ENCODE measurements at places on chromosomes 5 and 9.

- no peak for DNase-seq
Measured at GRCh38 chr5:59116231-59116865, 533.5 kb downstream of the RAB3C start.

- no peak for DNase-seq
Measured at GRCh38 chr5:36682499-36682898, 76.1 kb downstream of the SLC1A3 start.

DNA sequence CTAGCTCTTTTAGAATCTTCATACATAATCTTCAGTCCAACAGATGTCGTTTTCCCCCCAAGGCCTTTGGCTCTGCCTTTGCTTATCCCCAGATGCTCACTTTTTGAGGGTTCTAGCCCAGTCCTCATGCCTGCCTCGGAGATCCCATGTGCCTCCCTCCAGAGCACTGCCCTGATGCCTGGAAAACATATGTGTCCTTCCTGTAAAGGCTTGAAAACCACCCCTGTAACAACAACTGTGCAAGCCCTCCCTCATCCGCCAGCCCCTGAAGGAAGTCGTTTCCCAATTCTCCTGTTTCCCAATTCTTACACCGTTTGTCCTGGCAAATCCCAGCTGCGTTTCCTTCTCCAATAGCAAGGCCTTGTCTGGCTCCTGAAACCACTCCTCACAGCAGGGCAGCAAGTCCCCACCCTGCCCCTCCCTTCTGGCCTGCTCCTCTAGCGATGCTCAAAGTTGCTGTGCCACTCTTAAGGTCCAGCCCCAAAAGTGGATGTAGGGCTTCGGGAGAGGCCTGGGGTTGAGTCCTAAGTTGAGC, 52.2 kb downstream of the SLC36A1 start:
- DNase-seq: no peak

GRCh38 chr5:57495285-57496086, 12.9 kb upstream of the ACTBL2 start:
- DNase-seq: peak; percentile 21

- no peak for DNase-seq
Measured at GRCh38 chr5:153964191-153964879, 74.4 kb downstream of the FAM114A2 start.

DNA sequence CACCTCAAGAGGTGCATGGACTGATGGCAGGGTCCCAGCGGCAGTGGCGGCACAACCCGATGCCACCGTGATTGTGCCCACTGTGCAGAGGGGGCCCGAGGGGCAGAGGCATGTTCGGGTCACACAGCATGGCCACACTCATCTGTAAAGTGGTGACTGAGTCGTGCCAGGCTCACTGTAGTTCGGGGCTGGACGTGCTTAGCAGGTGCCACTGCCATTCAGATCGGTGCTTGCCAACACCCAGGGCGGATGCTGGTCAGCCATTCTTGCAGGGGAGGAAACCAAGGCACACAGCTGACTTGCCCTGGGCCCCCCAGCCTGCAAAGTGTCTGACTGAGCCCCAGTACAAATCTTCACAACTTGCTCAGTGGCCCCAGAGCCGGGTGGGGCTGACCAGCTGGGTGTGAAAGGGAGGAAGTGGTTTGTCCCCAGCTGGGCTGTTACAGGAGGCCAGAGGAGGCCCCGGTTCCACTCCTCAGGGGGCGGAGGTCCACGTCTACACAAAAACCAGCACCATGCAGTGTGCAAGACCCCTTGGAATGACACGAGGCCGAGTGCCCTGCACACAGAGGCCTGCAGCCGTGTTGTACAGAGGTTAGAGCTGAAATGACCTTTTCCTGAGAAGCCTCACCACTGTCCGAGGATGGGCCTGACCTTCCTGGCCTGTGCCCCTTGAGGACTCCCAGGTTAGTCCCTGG, 17.9 kb downstream of the FGD3 start:
- peak; percentile 49 for DNase-seq

DNA sequence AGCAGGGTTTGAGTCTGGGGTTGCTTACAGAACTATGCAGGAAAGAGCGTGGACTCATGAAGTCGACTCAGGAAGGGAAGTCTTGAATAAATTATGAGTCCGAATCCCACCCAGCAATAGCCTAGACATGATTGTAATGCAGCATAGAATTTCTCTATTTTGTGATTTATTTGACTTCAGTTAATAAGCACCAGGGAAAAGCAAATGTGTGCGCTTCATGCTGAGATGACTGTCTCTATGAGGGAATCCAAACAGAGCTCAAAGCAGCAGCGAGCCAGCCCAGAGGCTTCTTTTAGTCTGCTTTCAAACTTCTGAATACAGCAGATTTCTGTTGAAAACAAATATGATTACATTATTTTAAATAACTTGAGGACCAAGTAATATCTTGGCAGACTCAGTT, 188.0 kb downstream of the SEMA6A start:
- no peak for DNase-seq

DNA sequence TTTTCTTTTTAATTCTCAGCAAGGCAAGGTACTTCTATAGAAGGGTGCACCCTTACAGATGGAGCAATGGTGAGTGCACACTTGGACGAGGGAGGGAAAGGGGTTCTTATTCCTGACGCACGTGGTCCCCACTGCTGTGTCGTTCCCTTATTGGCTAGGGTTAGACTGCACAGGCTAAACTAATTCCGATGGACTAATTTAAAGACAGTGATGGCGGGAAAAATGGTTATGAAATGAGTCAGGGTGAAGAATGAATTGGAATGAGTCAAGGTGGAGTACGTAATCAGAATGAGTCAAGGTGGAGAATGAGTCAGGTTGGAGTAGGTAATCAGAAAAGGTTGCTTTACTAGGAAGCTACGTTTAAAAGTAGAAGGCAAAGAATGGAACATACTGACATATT, 2.1 kb upstream of the HMGCS1 start:
- DNase-seq: no peak

DNA sequence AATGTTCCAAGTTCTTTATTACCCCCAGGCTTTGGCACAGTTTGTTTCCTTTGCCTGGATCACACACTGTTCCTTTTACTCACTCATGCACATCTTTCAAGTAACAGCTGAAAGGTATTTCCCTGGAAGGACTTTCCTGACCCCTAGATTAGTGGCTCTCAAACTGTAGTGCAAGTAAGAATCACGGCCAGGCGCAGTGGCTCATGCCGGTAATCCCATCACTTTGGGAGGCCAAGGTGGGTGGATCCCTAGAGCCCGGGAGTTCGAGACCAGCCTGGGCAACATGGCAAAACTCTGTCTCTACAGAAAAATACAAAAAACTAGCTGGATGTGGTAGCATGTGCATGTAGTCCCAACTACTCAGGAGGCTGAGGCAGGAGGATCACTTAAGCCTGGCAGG, 19.1 kb upstream of the DELE1 start:
- no peak for DNase-seq

- no peak for DNase-seq
Measured at GRCh38 chr5:124274949-124275348, 471.5 kb downstream of the ZNF608 start.

- no peak for DNase-seq
Measured at GRCh38 chr5:79578876-79579275, 33.4 kb upstream of the TENT2 start.

DNA sequence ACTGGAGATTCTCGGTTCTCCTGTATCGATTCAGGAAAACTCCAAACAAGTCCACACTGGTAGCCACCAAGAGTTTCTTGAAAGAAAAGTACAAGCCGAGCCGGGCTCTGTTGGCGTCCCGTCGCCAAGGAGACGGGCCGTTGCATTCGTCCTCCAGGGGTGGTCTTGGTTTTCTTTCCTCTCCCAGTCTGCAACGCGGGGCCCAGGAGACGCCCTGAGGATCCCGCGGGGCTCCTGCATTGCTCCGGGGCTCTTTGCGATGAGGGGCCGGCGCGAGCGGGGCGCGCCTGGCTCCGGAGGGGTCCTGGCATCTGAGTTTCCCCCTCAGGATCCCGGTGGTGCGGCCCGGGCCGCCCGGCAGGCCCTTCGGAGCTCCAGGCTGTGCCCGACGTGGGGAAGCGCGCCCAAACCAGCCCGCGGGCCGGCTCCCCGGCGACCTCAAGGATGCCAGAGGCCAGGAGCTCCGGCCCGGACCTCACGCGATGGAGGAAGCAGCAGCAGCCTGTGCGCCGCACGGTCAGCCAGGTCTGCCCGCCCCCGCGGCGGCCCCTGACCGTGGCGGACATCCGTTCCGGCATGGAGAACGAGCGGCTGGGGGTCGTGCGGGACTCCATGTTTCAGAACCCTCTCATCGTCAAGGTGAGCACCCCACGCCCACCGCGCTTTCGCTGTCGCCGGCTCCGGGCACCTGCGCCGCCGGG, at the start of gene CFAP77:
TSS of gene CFAP77 (plus strand) at position 384 of the 701 bp plus-strand sequence. CDS start at position 445, 61 bp downstream.
- peak; percentile 58 for DNase-seq

- DNase-seq: no peak
Measured at GRCh38 chr9:121727295-121728020, 76.0 kb downstream of the DAB2IP start.

GRCh38 chr9:13461414-13461991, 182.0 kb upstream of the MPDZ start:
- no peak for DNase-seq

DNA sequence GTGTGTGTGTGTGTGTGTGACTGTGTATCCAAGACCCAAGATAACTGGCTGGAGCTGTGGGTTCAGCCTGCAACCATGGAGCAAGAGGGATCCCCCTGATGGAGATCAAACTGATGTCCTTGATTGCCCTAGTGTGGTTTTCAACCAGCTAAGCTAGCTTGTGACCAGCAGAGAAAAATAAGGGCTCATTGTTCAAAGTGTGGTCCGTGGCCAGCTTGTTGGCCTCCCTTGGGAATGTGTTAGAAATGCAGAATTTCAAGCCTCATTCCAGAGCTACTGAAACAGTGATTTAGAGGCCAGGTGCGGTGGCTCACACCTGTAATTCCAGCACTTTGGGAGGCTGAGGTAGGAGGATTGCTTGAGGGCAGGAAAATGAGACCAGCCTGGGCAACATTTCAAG, 79.9 kb downstream of the ACER2 start:
- DNase-seq: no peak

DNA sequence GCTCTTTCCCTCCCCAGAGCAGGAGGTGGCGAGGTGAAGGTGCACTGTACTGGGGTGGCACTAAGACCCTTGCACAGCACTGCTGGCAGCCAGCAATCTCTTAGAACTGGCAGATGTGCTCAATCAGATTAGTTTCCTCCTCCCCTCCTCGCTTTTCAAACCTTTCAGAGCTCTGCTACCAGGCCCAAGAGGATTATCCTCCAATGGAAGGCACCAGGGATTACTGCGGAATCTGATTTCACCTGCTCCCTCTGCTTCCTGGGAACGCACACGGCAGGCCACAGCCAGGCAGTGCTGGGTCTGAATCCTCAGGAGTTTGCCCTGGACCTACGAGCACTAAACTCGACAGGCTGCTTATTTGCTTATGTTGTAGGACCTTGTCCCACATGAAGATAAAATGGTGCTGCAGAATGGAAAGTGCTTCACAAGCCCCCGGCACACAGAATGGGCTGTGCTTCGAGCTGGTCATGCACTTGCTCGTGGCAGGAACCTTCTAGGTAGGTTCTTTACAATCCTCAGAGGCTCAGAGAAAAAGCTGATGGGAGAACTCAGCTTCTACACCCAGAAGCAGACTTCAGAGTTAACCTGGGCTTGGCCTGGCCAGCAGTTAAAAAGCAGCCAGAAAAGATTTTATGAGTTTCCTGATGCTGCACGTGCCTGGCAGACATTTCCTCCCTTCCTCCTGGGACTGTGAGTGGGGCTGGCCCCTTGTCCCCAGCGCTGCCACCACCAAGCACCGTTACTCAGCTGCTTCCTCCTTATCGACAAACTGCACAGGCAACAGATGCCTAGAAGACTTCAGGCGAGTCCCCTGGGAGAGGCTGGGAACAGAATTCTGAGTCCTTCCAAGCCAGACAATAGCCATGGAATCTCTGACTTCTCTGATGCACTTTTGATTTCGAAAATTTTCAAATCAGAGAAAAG, 33.1 kb downstream of the FABP6 start:
- peak; percentile 91 for DNase-seq

GRCh38 chr9:111815285-111816070, 20.7 kb upstream of the SHOC1 start:
- DNase-seq: no peak

DNA sequence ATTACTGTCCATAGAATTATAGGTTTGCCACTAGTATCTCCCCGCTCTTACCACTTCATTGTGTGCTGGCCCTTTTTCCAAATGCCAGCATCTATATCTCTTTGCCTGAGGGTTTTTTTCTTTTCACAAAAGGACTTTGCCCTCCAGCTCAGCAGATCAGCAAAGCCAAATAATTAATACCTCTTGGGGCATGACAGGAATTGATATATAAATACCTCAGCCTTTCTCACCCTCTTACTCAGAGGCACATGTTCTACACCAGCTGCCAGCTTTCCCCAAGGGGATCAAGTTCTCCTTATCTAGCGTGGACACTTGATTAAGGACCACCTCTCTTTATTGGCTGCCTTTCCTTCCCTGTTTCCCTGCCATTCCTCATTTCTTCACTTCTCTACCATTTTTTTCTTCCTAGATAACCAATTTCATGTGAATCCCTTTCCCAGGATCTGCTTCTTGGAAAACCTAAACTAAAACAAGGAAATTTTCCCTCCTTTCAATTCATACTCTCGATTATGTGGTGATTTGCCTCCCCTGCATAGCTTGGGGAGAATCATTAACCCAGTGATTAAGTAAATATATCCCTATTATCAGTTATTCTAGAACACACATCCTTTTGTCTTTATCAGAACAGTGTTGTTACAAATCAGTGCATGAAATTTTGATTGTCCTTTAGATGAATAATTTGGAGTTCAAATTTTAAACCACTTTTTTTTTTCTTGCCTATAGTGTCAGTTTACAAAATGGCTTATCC, 6.9 kb upstream of the NUDT12 start:
- no peak for DNase-seq

DNA sequence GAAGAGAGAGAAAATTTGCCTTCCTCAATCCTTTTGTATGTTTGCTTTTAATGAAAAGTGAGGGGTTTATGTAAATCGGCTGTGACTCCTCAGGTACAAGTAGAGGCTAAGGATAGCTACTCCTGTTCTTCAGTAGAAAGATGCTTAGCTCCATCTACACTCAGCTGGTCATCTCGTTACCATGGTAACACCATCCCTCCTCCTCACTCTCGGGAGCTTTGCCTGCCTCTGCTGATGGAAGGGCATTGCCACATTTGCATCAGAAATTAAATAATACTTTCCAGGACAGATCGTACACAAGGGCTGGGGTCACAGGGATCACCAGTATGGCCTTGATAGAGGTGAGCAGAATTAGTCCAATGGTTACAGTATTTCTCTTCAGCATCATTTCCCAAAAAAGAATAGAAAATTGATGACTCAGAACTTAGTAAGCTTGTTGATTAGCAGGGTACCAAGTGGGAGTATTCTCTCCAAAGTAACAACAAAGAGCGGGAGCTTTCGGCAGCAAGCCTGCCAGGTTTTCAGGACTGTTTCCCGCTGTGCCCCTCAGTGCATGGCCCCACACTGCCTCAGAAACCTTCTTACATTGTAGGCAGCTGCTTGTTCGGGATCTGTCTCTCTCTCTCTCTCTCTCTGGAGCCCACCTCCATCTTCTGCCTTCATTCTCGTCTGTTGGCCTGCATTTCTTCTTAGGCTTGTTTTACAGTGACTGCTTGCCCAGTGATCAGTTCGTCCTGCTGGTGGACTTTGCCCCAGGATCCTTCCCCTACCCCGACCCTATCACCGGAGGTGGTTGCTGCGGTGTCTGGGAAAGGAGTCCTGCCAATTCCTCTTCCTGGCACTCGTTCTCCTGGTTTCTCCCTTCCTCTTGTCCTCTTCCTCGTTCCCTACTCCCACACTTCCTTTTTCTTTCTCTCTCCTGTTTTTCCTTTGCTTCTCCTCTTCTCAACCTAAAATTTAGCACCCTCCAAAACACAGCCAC, 51.9 kb upstream of the SNAPC3 start:
- DNase-seq: no peak
